ENCODE measurements at places on chromosomes 12 and 14.

GRCh38 chr14:59067127-59067894 lies 121.2 kb upstream of the DAAM1 start:
- no peak for DNase-seq

DNA sequence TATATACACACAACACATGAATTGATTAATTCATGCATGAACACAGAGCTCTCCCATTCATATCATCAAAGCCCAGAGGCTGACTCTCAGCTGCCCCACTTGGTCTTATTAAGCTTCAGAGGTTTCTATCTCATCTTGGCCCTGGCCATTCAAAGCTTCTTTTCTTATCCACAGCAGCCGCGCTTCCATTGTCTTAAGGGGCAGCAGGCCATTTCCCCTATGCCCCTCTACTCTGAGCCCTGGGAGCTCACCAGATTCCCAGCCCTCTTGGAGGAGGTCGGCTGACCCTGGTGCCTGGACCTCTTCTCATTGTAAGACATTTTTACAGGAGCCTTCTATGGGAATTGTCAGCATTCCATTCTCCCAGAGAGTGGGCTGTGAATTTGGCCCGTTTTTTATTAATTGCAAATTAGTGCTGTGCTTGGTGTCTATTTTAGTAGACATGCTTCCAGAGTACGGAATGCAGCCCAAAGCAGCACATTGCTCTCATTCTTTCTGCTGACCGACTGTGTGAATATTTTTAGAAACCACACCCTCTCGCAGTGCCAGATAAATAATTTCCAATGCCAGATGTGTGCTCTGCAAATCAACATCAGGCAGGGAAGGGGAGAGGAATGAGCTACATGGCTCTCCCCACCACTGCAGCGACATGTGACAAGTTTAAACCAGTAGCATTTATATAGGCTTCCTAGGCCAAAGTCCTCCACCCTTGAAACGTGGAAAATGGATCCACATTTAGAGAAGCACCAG lies 58.5 kb downstream of the NUAK1 start:
- peak; percentile 93 for DNase-seq

DNA sequence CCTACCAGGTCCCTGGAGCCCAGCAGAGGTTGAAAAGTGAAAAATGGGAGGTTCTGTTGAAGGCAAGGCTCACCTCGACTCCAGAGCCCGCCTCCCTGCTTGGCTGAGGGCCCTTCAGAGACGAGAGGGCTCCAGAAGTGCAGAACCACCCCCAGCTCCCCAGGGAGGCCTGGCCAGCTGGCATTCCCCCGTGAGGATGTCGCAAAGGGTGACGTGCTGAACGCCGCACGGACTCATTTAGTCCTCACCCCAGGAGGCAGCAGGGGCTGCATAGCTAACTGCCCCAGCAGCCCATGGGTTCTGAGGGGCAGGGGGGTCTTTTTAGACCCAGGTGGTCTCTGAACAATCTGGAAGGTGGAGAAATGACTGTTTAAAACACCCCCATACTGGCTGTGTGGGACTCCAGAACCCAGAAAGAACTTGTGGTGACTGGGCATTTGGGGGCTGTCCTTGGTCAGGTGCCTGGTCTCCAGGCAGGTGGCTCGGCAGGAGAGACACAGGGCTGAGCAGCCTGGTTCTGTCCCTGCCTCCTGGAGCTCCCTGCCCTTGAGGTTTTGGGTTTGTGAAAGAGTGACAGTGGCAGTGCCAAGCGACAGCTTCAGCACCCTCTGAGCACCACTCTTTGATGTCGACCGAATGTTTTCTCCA lies 32.0 kb downstream of the ANAPC7 start:
- no peak for DNase-seq

- DNase-seq, result no peak
Measured at GRCh38 chr12:41190338-41190737, 2.2 kb downstream of the PDZRN4 start.

- no peak for DNase-seq
Measured at GRCh38 chr14:89258728-89259273, 158.2 kb downstream of the FOXN3 start.

DNA sequence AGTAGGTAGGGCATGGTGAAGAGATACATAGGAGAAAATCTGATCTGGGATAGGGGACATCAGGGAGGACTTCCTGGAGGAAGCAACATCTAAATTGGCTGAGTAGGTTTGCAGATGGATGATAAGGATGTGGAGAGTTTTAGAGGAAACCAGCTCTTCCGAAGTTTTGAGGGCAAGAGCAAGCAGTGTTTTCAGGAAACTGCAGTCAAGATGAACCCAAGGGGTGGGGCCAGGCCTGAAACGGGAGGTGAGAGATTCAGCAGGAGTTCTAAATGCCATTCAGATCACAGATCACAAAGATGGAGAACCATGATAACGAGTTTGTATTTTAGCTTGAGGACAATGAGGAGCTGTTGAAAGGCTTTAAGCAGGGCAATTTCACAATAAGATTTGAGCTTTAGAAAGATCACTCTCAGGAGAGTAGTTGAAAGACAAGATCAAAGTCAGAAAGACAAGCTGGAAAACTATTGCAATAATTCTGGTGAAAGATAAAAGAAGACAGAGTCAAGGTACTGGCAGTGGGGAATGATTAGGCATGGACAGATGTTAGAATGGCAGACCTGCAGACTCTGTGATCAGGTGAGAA lies 70.1 kb upstream of the PLXNC1 start:
- DNase-seq, result no peak

GRCh38 chr14:101721111-101721510 lies 40.4 kb upstream of the PPP2R5C start:
- no peak for DNase-seq

GRCh38 chr14:93219103-93219726 lies 12.2 kb downstream of the UBR7 start:
- DNase-seq, result no peak

GRCh38 chr12:8912914-8913313 lies 1.4 kb upstream of the PHC1 start:
- no peak for DNase-seq

DNA sequence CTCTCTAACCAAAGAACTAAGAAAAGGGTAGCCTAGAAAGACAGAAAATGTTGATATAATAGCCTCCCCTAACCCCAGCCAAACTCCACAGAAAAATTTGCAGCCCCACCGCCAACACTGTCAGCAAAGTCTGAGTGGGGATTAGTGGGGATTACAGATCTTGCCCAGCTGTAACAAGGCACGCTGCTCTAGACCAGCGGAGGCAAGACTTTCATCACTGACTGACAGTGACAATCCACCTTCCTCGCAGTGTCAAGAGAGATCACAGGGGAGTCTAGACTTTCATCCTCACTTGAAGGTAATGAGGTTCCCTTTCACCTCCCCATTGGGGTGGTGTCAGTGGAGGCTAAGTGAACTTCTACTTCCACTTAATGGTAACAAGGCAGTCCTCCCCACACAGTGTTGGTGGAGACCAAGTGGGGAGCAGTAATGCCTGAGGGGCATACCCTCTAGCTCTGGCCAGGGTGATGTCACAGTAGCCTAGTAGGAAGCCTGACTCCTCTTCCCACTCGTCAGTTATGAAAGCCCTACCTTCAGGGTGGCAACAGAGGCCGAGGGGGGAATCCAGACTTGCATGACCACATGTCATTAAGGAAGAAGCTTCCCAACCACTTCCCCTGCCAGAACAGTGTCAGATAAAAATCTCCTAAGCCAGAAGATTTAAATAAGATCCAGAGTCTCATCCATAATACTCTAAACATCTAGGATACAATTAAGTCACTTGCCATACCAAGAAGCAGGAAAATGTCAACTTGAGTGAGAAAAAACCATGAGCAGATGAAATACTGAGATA lies 91.7 kb upstream of the RASSF8 start:
- peak; percentile 3 for DNase-seq

DNA sequence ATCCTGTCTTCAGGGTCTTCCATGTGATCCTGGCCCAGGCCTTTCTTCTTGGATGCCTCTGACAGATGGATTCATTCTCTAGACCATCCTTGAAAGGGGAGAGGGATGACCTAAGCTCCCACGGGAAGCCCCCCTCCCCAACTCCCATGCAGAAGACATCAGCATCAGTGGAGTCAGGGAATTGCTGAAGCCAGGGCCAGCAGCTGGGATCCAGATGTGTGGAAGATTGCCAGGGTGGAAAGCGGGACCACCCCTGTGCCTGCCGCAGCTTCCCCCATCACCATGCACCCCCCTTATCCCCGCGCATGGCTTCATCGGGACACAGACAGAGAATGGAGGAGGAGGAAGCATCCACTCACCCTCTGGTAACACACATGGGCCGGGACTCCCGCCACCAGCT lies 183.6 kb upstream of the PRMT8 start:
- DNase-seq, result no peak

GRCh38 chr12:102776041-102776440 lies 141.0 kb downstream of the PAH start:
- no peak for DNase-seq

DNA sequence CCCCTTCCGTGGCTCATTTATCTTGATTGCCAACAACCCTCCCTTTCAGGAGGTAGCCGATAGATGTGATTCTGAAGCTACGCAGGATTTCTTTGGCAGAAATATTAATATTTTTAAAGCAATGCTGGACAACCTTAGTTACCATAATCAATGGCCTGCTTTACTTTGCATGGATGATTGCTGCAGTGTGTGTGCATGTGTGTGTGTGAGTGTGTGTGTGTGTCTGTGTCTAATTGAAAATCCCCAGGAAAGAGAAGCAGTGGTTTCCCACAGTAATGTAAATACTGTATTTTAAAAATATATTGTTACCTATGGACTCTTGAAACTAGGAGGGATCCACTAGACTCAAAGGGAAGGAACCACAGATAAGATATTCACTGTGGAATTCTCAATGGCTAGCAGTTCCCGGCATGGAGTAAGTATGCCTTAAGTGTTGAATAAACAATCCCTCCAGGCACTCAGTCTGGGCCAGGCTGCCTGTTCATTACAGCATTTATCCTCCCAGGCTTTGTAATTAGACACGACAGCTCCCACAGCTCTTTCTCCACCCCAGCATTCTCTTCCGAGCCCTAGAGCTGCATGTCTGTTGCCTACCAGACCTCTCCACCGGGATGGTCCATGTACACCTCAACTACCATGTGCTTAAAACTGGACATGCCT lies 22.5 kb upstream of the C14orf132 start:
- DNase-seq, result no peak
